ENCODE measurements at places on chromosomes 16 and 17.

DNA sequence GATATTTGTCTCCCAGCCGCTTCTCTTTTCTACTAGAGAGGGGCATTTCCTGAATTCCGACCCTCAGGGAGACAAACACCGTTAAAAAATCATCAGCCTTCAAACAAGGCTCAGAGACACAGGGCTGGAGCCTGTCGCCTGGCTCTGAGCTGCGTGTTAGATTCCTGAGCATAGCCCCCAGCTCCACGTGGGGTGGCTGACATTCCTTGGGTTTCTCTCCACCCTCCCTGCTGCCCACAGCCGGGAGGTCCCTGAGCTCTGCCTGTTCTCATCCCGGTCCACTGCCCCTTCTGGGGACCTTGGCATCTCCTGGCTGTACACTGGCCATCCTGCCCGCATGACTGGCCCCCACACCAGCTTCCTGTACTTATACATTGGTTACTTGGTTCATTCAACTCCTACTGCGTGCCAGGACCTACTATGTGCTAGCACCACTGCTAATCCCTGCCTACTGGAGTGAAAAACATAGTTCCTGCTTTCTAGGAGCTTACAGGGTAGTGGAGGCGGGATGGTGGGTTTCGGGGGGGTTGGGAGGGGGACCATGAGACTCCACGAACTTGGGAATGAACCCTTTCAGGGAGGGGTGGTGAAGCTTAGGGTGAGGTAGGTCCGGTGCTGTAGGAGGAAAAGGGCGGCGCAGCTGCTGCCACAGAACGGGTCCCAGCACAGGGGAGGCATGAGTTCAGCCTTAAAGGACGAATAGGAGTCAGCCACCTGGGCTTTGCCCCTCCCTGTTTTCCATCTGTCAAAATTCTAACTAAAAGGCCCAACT lies 52.1 kb upstream of the TMEM132E start:
- no peak for DNase-seq

- no peak for DNase-seq
These were observed 32.7 kb downstream of the STAT5B start for GRCh38 chr17:42243493-42243982.

GRCh38 chr17:57634713-57635465 lies 110.2 kb downstream of the CCDC182 start:
- DNase-seq = peak; percentile 54

DNA sequence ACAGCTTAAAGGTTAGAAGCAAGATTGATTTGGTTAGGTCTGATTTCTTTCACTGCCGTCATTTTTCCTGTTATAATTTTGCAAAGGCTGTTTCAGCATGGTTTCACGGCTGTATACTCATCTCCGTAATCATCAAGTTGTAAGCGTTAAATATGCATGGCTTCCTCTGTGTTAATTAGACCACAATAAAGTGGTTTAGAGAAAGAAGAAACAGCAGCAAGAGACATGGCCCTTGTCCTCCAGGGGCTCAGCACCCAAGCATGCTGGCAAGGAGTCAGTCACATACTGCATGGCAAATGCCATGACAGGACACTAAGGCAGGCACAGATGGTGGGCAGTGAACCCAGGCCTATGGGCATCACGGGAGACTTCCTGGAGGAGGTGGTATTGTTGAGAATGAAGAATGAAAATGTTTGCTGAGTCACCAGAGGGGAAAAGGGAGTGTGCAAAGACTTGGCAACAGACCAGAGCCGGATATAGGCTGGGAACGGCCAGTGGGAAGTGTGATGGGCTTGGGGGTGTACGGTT lies 61.4 kb upstream of the PLCG2 start:
- DNase-seq = no peak

GRCh38 chr16:31084584-31085302 lies 4.0 kb downstream of the PRSS53 start:
- no peak for DNase-seq

DNA sequence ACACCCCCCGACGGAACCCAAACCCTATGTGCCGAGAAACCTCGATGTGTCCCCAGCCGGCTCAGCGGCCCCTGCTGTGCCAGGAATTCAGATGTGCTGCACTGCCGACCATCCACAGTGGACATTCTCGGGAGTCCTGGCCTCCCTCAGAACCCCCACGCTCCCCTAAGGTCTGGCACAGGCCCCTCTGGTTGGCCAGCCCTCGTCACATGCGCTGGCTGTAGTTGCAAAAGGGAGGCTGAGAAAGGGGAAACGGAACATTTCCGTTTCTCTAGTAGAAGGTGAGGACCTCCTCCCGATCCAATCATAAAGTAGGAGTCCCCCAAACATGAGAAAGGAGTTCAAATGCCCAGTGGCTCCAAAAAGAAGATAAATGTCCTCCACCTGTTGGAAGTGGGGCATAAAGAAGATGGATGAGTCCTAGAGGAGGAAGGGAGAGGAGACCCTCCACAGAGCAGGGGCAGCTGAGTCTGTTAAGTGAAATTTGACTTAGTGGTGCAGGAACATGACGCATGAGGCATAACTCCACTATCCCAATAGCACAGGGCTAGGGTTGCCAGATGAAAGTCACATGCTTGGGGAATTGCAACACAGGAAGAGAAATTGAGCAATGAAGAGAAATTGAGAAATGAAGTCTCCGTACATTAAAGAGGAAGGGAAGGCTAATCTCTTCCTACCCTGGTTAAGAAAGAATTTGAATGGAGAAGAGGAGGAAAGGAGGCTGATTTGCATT lies 49.3 kb upstream of the WSB1 start:
- DNase-seq = peak; percentile 88

GRCh38 chr17:17890773-17891759 lies 54.3 kb upstream of the SREBF1 start:
- DNase-seq = peak; percentile 63

GRCh38 chr16:56744996-56745640 lies 15.2 kb downstream of the NUP93 start:
- DNase-seq = no peak

DNA sequence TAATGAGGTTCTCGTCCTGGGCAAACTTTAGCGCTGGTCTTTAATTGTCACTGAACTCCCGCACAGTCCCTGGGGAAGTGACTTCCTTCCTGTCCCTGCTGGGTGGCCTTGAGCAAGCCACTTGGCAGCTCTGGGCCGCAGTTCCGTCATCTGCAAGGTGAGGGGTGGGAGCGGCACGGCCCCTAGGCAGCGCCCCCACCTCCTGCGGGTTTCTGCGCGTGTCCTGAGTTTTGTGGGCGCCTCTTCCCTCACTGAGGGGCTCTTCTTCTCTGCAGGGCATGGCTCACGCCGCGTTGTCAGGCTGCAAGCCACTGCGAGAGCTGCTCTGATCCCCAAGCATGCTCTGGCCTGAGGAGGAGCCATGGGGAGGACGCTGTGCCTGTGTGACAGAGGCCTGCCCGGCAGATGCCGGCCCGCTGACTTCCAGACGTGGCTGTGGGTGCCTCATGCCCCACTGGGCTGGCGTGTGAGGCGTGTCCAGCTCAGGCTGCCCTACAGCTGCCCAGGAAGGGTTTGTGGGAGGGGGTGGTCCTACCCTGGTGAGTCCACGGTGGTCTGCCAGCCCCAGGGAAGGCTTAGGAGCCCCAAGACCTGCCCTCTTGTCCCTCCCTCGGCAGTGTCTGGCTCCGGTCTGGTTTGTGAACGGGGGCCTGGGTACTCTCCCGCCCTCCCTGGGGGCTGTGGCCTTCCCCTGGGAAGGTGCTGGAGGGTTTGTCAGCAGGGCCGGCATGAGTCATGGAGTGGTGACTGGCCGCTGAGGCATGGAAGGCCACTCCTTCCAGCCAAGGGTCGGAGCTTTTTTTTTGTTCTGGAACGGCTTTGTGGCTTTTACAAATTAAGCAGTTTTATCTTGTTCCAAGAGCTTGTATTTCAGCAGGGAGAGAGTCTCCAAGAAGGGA lies 182.0 kb downstream of the SEC14L1 start:
- peak; percentile 99 for DNase-seq

DNA sequence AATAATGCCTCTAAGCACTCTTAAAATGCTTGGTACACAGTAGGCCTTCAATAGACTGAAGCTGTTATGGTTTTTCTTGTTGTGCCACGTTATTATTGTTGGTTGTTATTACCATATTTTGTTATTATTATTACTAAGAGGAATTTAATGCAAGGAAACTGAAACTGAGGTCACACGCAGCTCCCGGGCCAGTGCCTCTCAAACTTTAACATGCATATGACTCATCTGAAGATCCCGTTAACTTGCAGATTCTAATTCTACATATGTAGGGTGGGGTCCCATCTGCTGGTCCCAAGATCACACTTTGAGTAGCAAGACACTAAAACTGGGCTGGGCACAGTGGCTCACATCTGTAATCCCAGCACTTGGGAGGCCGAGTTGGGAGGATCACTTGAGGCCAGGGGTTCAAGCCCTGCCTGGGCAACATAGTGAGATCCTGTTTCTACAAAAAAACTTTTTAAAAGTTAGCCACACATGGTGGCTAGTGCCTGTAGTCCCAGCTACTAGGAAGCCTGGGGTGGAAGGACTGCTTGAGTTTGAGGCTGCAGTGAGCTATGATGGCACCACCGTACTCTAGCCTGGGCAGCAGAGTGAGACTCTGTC lies 888 bp downstream of the ACSM5 start:
- DNase-seq = no peak

GRCh38 chr16:9077091-9077809 lies 14.2 kb upstream of the HAPSTR1 start:
- peak; percentile 94 for DNase-seq

DNA sequence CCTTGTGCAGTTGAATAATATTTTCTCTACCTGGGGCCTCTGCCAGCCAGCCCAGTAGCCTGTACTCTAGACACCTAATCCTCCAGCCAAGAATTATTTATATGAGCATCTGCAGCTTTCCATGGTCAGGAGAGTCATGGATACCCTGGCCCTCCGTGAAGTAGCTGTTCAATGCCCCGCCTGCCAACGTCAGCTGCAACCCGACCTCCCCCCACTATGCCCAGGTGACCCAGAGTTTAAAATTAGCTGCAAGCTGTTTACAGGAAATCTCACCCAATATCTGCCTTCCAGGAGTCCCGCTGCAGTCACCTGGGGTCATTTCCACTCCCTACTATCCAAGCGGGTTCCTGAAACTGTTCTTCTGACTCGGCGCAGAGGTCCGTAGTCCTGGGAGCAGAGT lies 12.3 kb downstream of the SDR42E2 start:
- DNase-seq = no peak

DNA sequence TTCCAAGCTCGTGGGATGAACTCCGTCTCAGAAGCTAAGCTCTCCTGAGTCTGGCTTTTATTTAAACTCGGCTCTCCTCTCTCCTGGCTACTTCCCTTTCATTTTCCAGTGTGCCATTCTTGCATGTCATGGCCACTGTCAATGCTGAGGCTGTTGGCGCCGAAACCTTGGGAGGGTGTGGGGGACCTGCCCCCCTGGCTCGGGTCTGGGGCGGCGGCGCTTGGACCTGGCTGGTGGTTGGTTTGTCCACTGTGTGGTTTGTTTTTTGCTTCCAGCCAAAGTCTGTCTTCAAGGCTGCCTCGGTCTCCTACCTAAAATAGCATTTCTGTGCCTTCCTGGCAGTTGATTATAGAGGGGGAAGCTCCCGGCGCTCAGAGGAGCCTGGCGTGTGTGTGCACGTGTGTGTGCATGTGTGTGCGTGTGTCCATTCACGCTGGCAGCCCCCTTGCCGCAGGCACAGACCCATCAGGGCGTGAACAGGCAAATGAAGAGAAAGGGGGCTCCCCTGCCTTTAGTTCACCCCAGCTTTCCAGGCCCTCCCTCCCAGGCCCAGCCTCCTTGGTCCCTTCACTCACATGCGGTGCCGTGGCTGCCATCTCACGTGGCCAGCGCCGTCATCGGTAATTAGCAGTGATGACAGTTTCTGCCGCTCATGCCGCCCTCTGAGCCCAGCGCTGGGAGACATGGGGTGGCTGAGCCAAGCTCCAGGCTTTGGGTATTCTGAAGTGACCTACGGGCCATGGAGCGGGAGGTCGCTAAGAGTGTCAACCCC lies 179.9 kb downstream of the SEC14L1 start:
- peak; percentile 80 for DNase-seq

GRCh38 chr17:74729368-74729767 lies 7.7 kb upstream of the RAB37 start:
- DNase-seq = no peak

- DNase-seq = no peak
These were observed 584.4 kb upstream of the EEF2KMT start for GRCh38 chr16:5681966-5682365.

DNA sequence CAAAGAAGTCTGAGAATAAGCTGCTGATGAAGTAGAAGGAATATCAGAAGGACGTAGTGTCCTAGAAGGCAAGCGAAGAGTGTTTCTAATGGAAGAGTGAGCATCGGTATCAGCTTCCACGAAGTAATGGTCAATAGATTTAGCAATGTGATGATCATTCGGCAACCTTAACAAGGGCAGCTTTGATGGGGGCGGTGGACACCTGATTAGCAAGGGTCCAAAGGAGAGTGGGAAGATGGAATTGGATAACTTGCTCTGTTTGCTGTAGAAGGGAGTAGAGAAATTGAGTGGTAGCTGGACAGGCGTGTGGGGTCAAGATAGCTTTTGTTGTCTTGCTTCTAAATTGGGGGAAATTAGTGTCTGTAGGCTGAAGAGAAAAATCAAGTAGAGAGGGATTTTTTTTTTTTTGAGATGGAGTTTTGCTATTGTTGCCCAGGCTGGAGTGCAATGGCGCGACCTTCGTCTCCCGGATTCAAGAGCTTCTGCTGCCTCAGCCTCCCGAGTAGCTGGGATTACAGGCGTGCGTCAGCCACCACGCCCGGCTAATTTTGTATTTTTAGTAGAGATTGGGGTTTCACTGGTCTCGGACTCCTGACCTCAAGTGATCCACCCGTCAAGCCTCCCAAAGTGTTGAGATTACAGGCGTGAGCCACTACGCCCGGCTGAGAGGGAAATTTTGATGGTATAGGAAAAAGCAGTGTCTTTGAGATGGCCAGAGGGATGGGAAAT lies 13.9 kb upstream of the HES7 start:
- no peak for DNase-seq

DNA sequence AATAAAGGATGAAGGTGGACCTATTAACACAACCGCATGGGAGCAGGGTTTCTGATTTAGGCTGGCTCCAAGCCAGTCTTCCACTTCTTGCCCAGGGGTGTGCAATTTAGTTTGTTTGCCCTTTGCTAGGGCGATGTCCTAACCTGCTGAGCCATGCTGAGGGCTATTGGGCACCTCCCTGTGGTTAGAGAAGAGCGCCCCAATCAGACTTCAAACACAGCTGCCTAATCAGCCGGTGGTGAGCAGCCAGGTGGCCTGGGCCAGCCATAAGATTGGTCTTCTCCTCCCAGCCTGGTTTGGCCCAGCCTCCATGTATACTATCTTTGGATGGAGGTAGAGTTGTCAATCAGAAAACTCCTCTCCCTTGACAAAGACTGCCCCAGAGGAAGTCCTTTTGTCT lies 15.7 kb downstream of the TMEM94 start:
- no peak for DNase-seq

DNA sequence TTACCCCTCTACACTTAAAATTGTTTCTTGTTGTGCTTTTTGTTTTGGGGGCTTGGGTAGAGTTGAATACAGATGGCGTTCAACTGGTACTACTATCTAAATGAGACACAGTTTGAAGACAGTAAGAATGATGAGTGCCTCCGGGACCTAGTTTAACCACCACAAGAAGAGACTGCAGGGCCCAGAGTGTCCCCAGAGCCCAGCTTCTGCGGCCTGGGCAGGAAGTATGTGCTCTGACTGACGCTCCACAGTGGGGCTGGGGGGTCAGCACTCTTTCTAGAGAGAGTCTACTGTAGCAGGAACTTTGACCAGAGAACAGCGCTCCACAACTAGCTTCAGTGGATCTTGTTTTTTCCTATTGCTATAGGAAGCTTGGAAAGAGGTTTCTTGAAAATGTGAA lies 174.0 kb downstream of the VPS53 start:
- no peak for DNase-seq

GRCh38 chr17:54662978-54663876 lies 237.4 kb upstream of the TOM1L1 start:
- DNase-seq = no peak

- no peak for DNase-seq
These were observed 38.0 kb downstream of the MMP15 start for GRCh38 chr16:58063377-58064076.
